ENCODE measurements at places on chromosomes 2 and 18.
A peak's percentile ranks its signal among the peaks of the same experiment; 100 is the strongest.

- peak; percentile 64 for DNase-seq
These were observed 32.8 kb downstream of the TTC32 start for GRCh38 chr2:19868701-19869580.

DNA sequence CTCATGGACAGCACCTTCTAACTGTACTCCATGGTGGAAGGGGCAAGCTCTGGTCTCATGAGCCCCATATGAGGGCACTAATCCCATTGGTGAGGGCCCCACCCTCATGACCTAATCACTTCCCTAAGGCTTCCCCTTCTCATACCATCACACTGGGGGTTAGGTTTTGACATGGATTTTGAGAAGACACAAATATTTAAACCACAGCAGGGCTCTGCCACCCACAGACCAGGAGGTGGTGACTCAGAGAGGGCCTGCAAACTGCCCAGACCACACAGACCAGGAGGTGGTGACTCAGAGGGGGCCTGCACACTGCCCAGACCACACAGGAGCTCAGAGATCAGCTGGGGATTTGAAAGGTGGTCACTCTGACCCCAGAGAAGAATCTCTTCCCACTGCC lies 222.0 kb downstream of the KLHL29 start:
- DNase-seq: no peak

- DNase-seq: no peak
These were observed 115.0 kb downstream of the CELF4 start for GRCh38 chr18:37450434-37451132.

GRCh38 chr2:236229186-236229585 lies 35.0 kb downstream of the ASB18 start:
- no peak for DNase-seq

DNA sequence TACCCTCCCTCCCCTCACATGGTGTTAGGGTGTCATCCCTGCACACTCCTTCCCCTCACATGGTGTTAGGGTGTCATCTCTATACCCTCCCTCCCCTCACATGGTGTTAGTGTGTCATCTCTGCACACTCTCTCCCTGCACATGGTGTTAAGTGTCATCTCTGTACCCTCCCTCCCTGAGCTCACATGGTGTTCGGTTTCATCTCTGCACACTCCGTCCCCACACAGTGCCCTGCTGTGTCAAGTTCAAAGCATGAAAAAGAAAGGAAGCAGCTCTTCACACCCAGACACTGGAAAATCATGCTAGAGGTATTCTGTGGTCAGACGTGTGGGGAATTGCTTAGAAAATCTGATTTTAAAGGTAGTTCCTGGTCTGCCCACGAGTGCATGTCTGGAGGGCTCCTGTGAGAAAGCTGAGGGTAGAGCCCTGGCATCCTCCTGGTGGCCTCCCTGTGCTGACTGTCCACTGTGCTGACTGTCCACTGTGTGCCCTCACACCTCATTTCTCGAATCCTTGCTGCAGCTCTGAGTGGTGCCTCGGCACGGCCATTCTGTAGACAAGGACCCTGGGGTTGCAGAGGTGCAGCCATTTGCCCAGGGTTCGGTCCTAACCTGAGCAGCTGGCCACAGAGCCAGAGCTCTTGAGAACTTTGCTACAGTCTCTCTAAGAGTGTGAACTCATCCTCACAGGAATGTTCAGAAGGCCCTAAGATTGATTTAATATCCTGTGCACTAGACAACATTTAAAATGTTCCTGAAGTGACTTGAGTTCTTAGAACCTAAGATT lies 69.1 kb upstream of the NFATC1 start:
- DNase-seq: no peak

DNA sequence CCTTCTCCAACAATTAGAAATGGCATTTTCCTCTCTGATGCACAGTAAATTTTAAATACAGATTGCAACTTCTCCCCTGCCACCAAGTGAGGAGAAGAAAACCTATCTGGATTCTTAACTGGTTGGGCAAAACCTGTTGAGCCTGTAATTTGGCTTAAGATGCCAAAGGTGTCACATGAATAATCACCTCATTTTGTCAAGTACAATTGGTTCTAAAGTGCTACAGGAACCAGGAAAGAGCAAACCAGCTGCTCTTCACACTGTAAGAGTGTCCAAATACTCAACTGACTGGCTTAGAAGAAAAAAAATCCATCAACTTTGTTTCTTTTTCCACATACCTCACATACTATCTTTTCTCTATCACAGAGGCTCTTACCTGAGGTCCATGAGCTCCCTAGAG lies 35.4 kb downstream of the NPC1 start:
- no peak for DNase-seq

DNA sequence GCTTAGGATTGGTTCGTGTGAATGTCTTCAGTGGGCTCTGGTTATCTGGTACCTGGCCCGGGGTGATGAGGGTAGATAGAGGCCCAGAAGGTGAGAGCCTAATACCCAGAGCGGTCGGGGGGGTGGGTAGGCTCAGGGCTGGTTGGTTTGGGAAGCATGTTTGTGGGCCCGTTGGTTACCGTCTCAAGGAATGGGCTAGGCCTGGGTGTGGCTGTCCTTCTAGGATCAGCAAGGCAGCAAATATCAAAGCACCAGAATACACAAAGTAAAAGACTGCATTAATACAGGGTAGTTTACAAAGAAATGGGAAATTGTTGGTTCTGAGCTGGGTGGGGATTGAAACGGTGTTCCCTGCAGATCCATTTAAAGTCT lies 6.0 kb upstream of the IL1R2 start:
- no peak for DNase-seq

DNA sequence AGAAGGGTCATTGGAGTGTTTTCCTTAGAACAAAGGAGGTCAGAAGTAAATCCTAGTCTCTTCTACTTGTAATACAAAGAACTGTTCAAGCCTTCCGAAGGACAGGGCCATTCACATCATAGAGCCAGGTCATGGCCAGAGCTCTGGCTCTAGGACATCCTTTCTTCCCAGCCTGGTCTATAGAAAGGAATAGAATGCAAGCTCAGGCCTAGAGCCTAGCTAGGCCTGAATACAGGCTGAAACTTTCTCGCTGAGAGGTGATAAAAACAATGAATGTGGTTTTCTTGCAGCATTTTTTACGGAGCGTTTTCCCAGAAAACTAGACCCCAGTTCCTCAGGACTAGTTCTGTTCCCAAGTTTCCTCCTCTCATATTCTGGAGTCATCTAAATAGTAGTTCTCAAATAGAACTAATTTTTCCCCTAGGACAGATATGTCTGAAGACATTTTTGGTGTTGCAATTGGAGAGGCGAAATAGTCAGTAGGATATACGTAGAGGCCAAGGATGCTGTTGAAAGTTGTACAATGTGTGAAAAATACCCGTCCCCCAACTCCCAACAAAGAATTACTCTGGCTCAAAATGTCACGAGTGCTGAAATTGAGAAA lies 6.8 kb downstream of the UGT1A6 start:
- no peak for DNase-seq

DNA sequence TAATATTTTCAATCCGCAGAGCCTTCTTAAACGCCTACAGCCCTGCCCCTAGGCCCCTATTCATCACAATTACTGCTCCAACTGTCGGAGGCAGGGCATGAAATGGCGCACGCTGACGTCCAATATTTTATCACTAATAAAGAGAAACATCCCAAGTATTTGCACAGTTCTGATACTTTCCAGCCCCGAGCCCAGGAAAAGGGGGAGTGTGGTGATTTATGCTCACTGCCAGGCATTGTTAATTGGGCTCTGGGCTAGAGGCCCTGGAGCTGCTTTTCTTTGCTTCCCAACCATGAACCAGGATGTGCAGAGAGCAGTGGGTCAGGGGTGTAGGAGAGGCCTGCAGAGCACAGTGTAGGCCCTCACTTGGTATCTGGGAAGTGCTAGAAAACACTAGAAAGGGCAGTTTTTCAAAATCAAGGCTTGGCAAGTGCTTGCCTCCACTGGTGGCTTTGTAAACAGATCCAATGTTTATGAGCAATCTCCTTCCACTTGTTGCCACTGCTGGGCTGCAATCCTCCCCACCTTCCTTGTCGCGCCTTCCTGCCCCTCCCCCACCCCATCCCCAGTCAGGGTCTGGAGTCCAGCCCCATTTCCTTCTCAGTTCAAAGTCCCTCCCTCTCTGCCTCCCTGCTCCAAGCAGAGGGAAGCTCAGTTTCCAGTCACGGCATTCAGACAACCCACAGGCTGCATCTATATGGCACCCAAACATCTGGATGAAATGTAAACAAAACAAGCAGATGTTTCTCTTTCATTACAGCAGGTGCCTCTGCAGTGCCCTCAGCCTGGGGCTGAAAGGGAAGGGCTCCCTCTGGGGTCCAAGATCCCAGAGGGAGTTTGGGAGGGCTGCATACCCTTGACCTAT lies 83.9 kb upstream of the PKDCC start:
- DNase-seq: no peak

All from activated CD4-positive, alpha-beta T cell treated with anti-CD3 and anti-CD28 coated beads for 4 hours (primary cell).